ENCODE measurements at places on chromosomes 1 and 21.

DNA sequence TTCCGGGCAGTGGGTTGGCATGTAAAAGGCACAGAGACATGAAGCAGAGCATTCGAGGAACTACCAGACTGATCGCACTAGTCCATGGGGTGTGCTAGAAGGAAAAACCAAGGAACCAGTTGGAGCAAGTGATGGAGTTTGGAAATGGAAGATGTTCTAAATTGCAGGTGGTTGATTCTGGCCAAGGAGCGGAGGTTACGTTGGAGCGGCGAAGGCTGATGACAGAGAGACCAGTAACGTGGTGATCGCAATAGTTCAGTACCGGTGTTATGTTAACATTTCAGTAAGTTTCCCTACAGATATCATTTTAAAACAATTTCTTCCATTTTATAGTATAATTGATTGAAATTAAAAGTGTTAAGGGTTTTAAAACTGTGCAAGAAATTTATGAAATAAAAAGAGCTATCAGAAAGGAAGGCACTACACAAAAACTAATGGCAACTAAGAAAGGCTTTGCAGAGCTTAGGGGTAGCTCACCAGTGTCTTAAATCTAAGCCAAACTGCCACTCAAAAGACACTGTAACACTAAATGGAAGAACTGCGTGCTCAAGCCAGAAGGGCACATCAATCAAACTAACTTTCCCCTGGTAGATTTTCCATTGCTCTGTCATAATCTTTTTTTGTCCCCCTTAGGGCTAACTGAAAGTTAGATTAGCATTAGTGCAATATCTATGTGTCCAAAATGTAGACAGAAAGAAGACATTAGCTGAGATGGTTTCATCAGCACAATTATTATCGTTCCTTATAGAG, 11.3 kb upstream of the HEATR1 start:
- DNase-seq: no peak

- DNase-seq: no peak
Measured at GRCh38 chr1:73832276-73833181, 365.4 kb downstream of the LRRIQ3 start.

- no peak for DNase-seq
Measured at GRCh38 chr1:85174503-85174902, 26.3 kb downstream of the SYDE2 start.

GRCh38 chr1:90616395-90616794, 100.7 kb downstream of the BARHL2 start:
- no peak for DNase-seq
